Jurkat, Clone E6-1 (cell line): ENCODE measurements at places on chromosomes 11 and 22.

DNA sequence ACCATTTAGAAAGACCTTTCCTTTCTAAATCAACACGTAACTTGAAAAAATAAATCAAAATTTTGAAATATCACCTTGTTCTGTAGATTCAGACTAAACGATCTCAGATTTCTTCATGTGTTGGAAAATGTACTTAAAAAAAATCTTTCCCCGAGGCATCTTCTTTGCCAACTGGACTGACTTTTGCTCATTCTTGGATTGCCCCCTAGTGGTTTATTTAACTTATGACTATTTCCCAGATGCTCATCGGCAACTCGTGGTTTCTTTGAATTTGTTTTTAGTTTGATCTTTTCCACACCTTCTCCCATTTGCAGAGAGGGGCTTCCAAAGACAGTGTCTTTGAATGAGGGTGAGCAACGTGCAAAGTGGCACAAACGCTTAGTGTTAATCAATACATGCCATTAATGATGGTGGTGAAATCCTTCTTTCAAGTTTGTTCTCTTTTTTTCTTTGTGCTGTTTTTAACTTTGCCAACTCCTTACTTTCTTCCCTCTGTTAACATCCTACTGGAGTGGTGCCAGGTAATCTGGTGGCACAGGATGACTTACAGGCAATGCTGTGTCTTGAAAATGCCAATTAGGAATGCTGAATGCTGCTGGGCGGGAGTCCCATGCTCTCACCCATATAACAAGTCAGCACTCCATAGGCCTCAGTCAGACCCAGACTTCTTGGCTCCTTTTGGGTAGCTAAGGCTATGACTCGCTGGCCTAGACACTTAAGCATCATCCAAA, 18.3 kb downstream of the PRSS23 start:
- peak; percentile 56 for DNase-seq

DNA sequence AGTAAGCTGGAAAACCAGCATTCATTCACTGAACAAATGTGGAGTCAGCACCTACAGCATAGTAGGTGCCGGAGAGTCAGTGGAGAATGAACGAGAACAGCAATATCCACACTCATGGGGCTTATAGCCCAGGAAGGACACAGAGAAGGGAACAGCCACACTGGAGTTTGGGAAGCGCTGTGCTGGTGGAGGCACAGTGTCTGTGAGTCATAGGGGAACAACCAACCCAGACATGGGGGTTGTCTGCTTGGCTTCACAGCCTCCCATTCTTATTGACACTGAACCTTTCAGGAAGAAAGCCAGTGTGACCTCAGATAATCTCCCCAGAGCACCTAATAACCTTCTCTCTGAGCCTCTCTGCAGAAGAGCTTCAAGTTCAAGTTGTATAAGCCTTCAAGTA, 56.6 kb upstream of the UBASH3B start:
- no peak for DNase-seq

- no peak for DNase-seq
These were observed 313.5 kb downstream of the MIAT start for GRCh38 chr22:26970809-26971394.

- DNase-seq: no peak
These were observed 56.8 kb downstream of the MTMR2 start for GRCh38 chr11:95867105-95867504.

GRCh38 chr22:44765571-44766285, 13.4 kb downstream of the ARHGAP8 start:
- DNase-seq: no peak

- DNase-seq: peak; percentile 60
These were observed 329.5 kb downstream of the OPCML start for GRCh38 chr11:133202816-133203215.

GRCh38 chr11:119599864-119600541, 129.0 kb downstream of the NECTIN1 start:
- DNase-seq: no peak

- DNase-seq: no peak
These were observed 12.0 kb downstream of the PDHX start for GRCh38 chr11:34928268-34928959.

DNA sequence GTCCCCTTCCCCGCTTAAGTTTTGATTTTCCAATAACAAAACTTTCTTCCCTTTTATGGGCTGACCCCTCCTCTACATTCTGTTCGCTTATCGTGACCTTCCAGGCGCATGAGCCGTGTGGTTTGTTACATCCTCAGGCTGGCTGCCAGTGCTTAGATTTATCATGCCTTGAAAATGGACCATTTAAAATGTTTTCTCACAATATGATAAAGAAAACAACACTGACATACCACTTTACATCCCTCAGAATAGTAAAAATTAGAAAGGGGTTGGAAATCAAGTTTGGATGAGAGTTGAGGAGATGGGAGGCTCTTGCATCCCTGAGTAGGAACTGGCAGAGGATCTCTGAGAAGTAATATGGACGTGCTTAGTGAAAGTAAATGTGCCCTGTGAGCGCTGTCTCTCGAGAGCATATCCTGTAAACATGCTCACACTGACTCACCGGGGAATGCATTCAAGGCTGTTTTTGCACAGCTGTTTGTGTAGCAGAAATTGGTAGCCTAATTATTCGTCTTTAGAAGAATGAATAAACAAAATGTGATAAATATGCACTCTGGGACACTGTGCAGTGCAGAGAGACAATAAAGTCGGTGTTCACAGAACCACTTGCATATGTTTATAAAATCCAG, 17.1 kb upstream of the TOLLIP start:
- no peak for DNase-seq

DNA sequence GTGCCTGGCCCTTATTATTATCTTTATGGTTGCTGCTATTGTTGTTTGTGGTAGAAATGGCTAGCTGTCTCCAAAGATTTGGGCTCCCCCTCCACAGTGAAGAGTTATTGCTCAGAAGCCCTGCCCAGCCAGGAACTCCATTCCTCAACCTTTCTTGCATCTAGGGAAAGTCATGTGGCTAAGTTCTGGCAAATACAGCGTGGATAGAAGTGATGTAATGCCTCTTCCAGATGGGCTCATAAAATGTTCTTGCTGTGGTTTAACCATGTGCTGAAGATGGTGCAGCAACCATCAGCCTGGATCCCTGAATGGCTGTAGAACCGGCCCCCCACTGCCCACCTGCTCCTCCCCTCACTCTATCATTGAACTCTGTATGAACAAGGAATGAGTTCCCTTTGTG, 203.5 kb upstream of the E2F8 start:
- DNase-seq: no peak

- no peak for DNase-seq
These were observed 213.8 kb downstream of the DSCAML1 start for GRCh38 chr11:117583063-117583801.

DNA sequence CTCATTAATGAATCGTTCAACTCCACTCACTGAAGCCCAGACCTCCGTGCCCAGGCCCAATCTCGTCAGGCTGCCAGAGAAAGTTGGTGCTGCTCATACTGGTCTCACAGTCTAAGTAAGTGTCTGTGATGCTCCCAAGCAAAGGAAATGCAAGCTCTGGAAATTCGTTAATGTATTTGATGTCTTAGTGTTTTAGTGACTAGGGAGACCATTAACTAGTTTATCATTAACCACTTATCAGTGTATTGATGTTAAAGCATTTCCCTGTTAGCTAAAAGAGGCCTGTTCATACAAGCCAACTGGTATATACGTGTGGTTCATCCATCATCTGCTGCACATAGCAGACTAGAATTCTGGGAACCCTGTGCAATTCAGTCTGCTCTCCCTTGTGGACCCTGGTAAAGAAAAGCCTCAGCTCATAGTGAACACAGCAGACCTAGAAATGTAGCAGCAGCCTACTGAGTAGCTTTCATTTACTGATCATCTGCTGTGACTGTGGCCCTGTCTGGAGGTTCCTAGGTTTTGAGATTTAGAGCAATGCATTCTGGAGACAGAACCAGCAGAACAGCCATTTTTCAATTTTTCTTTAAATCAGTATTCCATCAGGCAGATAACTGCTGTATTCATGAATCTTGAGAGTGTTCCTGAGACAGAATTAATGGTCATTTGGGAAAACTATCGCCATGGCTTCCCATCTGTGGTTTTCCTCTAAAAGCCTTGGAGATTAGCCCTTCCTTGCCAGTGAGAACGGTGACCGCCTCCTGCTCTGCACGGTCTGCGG, 15.7 kb upstream of the AIFM3 start:
- no peak for DNase-seq

DNA sequence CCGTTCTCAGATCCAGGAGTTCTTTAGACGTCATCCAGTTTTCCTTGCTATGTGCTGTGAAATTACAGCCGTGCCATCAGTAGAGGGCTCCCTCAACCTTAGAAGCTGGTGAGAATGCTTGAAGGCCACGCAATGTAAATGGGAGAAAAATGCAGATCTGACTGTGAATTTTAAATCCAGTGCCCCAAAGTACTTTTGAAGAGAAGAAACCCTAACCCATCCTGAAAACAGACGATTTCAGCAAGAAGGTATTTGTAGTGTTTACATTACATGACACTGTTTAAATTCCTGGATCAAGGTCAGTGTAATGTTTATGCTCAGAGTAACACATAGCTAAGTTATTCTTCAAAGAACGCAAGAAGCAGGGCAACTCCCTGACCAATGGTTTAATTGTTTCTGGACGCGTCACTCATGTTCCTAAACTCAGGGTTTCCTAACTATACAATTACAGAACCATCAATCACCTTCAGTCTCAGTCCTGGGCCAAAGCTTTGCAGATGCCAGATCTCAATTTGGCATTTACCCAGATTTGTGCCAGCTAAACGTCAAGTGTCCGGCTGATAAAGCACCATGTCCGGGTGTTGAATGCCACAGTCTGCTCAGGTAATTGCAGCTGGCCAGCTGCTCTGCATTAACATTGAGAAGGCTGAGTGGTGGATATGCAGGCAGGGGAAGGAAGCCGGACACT, 38.2 kb downstream of the ADAMTS8 start:
- DNase-seq: peak; percentile 23

- peak; percentile 12 for DNase-seq
These were observed 62.3 kb upstream of the ANO5 start for GRCh38 chr11:22130462-22131053.

- DNase-seq: no peak
These were observed 28.6 kb upstream of the ANGPTL5 start for GRCh38 chr11:101944923-101945322.

GRCh38 chr11:83019888-83020579, 51.7 kb downstream of the RAB30 start:
- no peak for DNase-seq

DNA sequence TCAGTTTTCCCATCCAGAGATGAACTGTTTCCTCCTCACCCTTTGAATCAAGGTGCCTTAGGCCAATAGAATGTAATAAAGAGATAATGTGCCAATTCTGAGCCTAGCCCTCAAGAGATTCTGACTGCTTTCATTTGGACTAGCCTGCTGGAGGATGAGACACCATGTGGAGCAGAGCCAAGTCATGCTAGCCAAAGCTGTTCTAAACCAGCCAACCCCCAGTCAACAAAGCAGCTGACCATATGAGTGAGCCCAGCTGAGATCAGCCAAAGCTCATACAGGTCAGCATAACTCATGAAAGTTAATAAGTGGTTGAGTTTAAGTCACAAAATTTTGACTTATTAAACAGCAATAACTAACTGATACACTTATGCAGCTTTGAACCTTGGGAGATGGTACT, 66.7 kb upstream of the DBX1 start:
- no peak for DNase-seq

DNA sequence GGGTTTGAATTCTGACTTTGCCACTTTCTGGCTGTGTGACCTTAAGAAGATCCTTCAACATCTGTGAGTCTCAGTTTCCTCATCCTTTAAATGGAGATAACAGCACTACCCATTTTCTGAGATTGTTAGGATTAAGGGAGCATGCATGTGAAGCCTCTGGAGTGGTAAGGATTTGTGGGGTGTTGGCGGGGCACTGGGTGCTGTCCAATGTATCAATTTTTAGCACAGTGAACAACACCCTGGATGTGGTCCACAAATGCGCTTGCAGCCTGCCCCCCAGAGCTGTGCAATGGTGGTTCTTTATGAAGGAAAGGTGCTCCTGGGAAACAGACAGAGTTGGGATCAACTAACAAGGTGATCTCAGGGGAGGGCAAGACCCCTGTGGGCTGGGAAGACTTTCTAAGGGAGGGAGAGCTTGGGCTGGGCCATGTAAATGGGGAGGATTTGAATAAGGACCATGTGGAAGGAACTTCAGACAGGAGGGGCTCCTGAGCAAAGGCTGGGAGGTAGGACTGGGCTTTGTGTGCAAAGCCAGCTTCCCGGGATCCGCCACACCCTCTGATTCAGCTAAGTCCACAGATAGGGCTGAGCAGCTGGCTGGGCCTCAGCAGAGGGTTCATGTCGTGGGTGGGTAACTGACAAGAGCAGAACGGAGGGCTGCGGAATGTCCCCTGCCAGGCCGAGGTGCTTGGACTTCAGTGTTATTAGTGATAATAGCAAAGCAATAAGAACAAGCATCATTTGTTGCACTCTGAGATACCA, 22.7 kb upstream of the RASD2 start:
- no peak for DNase-seq

DNA sequence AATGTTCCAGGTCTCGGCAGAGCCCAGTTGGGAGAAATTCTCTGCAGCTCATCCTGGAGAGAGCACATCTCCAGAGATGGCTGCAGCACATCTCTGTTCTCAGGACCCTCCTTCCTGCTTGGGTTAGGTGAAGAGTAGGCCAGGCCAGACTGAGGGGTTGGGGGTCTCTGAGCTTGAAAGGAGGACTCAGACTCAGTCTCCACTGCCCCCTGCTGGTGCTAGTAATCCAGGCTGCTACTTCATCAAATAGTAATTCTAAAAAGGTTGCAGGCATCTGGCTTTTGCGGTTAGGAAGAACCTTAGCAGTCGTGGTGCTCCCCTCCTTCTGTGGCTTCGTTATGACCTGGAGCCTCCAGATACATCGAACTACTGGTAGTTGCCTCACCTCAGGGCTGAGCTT, 9.7 kb downstream of the TUB start:
- DNase-seq: peak; percentile 89

DNA sequence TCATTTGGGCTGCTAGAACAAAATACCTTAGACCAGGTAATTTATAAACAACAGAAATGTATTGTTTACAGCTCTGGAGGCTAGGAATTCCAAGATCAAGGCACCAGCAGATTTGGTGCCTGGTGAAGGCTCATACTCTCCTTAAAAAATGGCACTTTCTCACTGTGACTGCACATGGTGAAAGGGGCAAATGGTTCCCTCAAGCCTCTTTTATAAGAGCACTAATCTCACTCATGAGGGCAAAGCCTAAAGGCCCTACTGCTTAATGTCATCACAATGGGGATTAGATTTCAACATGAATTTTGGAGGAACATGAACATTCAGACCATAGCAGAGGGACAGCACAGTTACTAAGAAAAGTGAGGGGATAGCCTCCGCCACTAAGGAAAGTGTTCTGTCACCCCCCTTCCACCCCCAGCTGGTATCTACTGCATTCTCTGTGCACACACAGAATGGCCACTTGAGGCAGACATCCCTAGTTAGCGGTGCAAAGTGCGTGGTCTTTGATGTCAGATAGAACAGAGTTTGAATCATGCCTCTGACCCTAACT, 47.2 kb upstream of the CEP295 start:
- peak; percentile 18 for DNase-seq

DNA sequence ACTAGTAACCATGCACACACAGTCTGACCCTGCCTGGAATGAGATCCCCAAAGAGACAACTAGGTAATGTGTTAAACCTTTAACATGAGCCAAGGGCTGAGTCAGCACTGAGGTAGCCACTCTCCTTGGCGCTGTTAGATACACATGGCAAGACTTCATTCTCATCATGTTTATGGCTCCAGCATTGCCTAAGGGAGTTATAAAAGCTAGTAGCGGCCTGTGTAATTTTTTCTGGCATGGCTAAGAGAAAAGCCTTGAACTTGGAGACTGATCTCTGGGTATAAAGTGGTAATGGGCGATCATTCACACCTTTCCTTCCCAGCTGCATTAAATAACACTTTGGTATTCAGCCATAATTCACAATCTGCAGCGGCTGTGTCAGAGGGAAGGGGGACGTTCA, 779.7 kb upstream of the LRRC4C start:
- DNase-seq: no peak

- no peak for DNase-seq
These were observed 69.5 kb downstream of the ZNRF3 start for GRCh38 chr22:28952857-28953256.
